ENCODE measurements at places on chromosomes 12 and 14.

- DNase-seq: peak; percentile 88
Observed at GRCh38 chr12:57590864-57591781, at the start of gene PIP4K2C. Gene PIP4K2C, plus strand, starts transcription at chr12:57591192. Its CDS starts 98 bp downstream, at chr12:57591290.

- no peak for DNase-seq
Observed at GRCh38 chr14:102751088-102751487, 26.2 kb upstream of the TRAF3 start.

GRCh38 chr14:90759370-90760077 lies 56.7 kb downstream of the TTC7B start:
- DNase-seq: no peak

DNA sequence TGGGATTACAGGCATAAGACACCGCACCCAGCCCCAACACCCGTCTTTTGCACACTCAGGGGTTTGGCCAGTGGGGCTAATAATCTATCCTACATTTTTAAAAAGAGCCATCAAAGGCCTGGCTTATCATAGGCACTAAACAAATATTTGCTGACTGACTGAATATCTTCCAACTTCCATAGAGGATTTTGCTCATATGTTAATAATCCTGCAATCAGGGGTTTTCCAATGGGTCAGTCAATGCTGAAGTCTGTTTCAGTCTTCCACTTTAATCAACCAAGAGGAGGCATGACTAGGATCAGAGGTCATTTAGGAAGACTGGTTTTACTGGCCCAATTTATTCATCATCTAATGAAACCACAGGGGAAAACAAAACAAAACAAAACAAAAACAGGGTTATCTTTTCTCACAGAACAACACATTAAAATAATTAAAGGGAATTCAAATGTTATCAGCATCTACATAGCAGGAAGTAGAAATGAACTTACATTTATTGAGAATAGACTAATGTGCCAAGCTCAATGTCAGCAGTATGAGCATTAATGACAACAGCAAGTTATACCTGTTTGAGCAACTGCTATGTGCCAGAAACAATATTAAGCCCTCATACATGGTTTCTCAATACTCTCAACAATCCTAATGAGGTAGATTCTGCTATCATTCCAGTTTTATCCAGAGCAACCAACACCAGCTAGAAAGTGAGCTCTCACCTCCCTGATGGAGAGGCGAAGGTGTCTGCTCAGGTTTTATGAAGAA lies 372.2 kb downstream of the EGLN3 start:
- no peak for DNase-seq

DNA sequence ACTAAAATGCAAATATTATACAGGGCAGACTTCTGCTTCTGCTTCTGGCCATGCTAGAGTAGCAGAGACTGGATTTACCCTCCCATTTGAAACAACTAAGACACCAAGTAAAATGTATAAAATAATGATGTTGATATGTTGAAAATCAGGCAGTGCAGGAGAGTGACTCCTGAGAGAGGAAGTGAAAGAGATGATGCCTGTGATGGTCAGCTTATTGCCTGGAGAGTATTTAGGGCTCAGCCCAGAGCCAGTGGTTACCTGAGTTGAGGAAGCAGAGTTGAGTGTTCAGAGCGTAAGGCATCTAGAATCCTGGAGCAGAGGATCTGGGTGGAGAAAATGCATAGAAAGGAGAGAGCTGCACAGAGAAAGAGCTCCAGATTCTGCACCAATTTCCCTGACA lies 131.8 kb upstream of the C14orf180 start:
- no peak for DNase-seq

DNA sequence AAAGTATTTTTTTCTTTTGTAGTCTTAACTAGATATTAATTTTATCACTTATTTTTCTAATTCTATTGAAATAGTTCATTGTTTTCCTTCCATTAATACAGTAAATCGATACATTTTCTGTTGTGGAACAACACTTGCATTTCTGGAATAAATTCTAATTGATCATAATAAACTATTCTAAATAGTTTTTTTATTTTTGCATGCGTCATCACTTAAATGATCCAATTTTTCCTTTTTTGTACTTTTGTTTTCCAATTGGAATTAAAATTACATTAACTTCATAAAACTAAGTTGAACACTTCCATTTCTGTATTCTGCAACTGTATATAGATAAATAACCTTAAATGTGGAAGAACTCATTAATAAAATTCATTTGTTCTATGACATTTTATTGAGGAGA lies 202.5 kb downstream of the KCNC2 start:
- DNase-seq: no peak

GRCh38 chr12:65004270-65004669 lies 116.8 kb downstream of the WIF1 start:
- no peak for DNase-seq

Data from right lobe of liver (tissue), 6 donors.